ENCODE measurements at places on chromosomes 11 and 22. TPM values are rescaled to one million over a fixed set of nuclear protein-coding genes. Genes with fewer than 3 reads are reported as not detected.

- no peak for DNase-seq
These were observed 4.7 kb downstream of the PDE2A start for GRCh38 chr11:72669527-72669926.

DNA sequence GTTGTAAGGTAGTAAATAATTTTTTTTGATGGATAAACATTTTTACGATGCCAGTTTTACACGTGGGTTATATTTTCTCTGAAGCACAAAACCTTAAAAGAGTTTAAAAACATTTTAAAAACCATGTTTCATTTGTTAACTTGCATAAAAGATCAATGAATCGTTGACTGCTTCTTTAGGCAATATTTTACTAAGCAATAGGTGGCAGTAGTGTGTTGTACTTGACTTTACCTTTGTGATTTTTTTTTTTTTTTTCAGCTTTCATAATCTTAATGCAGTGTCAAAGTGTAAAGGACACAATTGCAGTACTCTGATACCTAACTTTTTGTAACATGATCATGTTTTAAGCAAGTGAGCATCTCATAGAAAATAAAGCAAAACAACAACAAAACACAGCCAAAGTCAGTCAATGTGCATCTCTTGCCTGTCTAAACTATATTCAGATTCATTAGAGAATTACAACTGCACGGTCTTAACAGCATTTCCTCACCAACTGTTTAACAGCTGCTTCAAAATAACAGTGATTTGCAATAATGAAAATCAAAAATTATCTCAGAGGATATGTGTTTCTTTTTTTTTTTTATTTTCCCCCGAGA is 27.7 kb downstream of the DNAJC24 start:
- DNase-seq: no peak

DNA sequence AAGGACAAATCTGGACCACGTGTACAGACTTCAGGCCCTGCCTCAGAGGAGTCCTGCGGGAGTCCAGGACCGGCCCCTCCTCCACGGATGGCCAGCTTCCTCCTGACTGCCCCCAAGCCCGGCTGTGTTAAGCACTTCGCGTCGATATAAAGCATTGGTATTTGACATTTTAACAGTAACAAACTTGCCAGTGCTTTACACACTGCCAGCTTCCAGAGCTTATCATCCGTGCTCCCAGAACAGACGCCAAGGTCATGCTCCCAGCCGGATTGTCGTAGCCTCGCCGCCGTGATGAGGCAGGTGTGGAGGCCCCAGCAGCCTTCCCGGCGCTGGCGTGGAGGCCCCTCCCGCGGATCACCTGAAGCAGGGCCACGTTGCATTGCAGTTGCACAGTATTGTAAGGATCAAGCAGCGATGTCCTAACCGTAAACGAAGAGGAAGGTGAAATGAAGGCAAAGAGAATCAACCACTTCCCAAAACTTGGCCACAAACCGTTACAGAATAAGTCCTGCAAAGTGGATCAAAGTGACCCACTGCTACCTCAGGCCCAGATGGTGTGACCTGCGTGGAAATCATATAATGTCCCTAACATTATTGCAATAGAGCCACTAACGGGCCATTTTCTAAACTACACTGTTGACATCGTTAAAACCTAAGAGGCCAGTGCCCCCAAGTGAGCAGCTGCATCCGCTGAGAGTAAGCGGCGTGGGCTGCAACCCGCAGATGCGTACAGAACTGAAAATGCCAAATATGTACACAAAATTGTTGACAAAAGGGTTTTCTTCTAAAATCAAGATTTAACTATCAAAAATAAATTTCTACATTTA is 51.6 kb downstream of the CERK start:
- DNase-seq: no peak

DNA sequence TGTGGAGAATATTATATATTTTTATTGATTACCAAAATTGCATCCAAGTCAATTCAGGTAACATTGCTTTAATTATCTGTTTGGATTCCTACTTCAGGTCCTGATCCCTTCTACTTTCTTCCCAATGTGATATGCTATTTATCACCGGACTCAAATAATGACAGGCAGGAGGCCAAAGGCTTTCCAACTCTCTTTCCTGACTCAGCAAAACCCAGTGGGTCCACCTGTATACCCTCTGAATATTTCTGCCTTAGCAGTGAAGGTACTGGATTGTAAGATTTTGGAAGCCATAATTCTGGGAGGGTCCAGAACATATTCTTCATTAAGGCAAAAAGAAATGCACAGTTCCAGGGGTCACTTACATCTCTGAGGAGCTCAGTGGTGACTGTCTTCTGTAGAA is 260.2 kb upstream of the UBASH3B start:
- DNase-seq: no peak

Gene IGSF9B
- 0.35 TPM for polyA plus RNA-seq
